ENCODE measurements at places on chromosomes 11 and 22.

- DNase-seq: no peak
Measured at GRCh38 chr11:35316161-35316560, 103.2 kb downstream of the SLC1A2 start.

DNA sequence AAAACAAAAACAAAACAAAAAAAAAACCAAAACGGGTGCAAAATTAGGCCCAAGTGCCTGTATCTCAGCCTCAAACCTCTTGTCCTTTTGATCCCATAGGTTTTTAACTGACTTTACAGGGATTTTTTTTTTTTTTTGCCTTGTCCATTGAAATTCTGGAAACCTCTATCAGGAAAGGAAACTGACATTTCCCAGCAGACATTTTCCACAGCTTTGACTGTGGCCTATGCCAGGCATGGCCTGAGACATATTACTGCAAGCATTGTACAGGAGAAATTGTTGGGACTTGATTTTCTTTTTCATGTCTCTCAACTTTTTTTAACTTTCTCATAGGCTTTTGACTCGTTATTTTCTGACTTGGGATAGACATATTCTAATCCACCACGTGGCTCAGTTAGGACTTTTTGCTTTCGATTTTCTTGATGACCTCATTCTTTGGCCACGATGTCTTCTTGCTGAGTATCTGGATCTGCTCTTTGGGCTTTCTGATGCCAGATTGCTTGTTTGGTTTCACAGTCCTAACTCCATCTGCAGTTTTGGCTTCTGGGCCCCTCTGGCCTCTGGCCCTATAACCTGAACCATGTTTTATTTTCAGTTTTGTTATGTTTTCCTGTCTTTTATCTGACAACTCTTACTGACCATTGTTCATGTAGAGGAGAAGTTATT is 336.1 kb upstream of the C11orf87 start:
- DNase-seq: no peak

- no peak for DNase-seq
Measured at GRCh38 chr11:12249590-12250260, 127.6 kb upstream of the PARVA start.

- no peak for DNase-seq
Measured at GRCh38 chr11:118699506-118700220, 20.2 kb upstream of the TREH start.

- DNase-seq: no peak
Measured at GRCh38 chr22:19522190-19522880, 1.9 kb downstream of the CLDN5 start.

- no peak for DNase-seq
Measured at GRCh38 chr11:61439615-61440014, 9.7 kb downstream of the SDHAF2 start.

DNA sequence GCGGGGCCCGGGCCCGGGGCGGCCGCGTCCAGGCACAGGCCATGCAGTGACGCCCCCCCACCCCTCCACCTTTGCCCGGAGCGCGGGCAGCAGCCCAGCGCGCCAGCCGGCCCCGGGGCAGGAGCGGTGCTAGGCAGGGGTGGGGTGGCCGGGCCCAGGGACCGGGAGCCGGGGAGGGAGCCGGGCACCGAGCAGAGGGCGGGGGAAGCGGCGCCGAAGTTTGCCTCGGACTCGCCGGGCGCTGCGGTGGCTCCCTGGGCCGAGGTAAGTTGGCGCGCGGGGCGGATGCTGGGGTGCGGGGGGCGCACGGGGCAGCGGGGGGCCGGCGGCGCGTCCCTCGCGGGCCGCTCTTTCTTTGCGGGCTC is 332 bp downstream of the TEAD1 start:
- no peak for DNase-seq

DNA sequence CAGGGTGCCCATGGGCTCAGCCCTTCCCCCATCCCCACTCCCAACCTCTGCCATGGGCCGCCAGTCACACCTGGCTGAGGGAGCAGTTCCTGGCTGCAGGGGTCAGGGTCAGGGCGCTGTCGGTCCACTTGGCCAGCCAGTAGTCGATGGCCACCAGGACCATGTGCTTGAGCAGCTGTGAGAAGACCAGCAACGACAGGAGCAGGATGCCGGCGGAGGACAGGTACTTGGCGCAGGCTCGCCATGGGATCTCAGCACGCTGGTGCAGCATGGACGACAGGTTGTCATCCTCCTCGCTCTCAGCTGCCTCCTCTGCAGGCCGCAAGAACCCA is 18.3 kb upstream of the KCNJ11 start:
- DNase-seq: no peak

DNA sequence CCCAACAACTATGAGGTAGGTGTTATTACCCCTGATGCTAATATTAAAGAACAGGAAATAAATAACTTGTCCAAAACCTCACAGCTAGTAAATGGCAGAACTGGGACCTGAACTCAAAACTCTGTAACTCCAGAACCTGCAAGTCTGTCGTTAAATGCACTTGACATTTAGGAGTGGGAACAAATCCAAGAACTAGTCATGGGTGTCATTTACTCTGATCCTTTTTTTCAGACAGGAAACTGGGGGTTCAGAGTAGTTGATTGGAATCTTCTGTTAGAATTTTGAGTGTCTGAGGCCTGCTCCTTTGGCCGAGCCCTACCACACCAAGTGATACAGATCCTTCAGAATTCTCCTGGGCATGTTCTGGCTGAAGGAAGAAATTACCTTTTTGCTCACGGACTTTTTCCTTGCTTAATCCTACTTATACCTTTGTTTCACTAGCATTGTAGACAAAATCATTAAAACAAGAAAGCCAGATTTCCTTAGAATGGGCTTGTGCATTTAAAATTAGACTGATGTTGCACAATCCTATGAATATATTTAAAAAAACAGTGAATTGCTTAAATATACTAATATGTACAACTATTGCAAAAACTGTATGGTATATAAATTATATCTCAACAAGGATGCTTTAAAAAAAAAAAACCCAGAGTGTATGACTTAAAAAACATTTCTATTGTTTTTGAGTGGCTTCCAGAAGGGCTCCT is 1.4 kb upstream of the YAP1 start:
- DNase-seq: no peak

DNA sequence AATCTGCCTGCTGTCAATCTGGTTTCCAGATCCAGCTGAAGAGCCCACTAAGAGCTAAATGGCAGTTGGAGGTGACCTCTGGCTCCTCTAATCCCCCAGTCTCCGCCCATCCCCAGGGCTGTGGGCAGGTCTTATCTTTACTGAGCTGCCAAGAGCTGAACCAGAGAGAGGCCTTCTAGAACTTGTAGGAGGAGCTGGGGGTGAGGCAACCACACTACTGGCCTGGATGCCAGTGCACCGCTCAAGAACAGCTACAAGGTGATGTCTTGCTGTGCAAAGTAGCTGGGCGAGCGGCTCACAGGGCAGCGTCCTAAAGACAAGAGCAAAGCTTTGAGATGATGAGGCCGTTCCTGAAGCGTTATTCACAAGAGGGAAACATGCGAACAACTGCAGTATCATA is 374.6 kb downstream of the CTTN start:
- no peak for DNase-seq

DNA sequence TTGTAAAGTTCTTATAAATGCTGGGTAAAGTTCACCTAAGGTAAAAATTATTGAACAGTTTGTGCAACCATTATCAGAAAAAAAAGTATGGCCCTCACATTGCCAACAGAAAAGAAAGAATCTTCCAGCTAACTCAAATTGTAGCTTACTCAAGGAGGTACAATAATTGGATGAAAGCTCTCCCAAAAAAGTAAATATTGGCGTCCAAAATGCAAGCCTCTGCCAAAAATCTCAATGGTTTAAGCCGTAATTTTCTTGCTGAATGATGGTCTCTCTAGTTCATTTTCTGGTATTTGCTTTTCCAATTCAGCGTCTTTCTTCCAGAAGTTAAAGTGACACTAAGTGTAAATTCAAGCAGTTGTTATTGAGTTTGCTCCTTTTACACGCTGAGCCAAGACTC is 727.3 kb downstream of the LRRC4C start:
- no peak for DNase-seq

DNA sequence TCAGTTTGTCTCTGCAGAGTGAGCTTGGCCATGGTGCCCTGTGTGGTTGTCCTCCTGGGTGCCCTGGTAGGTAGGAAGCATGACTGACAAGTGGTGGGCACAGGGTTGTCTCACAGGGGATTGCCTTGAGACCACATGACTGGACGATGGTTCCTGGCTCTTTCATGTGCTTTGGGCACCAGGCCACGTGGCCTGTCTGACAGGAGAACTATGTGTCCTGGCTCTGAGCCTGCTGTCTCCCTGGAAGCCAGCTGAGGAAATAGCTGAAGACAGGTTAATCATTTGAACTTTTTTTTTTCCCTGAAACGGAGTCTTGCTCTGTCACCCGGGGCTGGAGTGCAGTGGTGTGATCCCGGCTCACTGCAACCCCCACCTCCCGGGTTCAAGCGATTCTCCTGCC is 93.2 kb downstream of the LDLRAD3 start:
- DNase-seq: no peak

DNA sequence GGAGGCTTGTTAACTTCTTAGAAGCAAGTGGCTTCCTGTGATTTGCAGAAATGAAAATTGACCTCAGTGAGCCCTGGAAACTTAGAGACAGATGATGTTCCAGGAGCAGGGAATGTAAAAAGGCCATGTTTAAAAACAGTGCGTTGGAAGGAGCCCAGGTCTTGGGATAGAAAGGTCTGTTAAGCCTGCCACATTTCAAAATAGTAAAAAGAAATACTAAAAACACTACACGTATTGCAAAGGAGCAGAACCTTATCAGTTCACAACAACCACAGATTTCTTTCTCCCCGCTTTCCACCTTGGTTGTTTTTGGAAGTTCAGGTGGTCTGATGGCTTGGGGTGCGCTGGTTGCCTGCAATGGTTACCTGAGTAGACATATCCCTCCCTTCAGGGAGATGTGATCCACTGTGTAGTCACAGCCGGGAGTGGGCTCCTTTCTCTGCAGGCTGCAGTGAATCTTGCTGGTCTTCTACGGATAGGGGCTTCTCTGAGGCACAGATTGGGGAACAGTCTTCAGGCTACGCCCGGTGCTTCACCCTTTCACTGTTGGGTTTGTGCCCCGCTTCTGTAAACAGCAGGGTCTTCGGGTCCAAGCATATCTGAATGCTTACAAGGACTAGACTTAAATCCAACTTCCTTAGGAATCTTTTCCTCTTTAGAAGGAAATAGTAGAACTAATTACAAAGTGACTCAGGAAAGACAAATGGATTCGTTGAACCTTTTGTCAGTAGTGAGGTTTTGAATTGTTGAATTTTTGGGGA is 1.9 kb downstream of the TEAD1 start:
- DNase-seq: no peak

DNA sequence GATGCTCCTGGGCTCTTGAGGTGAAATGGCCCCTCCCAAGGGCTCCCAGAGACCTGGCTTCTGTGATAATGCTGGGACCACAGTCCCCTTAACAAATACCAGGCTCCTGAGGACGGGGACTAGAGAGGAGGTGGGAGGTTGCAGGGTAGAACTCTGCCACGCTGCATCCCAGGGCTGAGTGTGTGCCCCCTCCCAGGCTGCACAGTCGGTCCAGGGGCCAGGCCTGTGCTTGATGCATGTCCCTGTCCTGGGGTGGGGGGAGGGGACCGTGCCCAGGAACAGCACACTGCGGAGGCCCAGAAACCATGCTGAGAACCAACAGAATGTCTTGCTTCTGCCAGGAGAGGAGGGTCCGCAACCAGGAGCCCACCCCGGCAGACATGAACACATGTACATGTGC is 9.3 kb downstream of the CSF2RB start:
- DNase-seq: no peak

GRCh38 chr22:30328466-30329049 is 1.8 kb upstream of the TBC1D10A start:
- DNase-seq: no peak

GRCh38 chr11:95739108-95739938 is 50.3 kb downstream of the FAM76B start:
- no peak for DNase-seq

GRCh38 chr22:38713921-38714320 is 8.2 kb downstream of the GTPBP1 start:
- DNase-seq: no peak
